Hematopoietic multipotent progenitor cell (in vitro differentiated cells): ENCODE measurements at places on chromosomes 7 and 10. TPM values are rescaled to one million over a fixed set of nuclear protein-coding genes. Genes with fewer than 3 reads are reported as not detected.

- DNase-seq: no peak
Measured at GRCh38 chr10:87532696-87533095, 28.0 kb downstream of the MINPP1 start.

GRCh38 chr10:123180101-123181090 lies 26.2 kb downstream of the BUB3 start:
- no peak for DNase-seq

GRCh38 chr10:52782554-52782953 lies 10.0 kb upstream of the MBL2 start:
- no peak for DNase-seq

- peak; percentile 88 for DNase-seq
Measured at GRCh38 chr10:48363617-48364355, 57.3 kb downstream of the MAPK8 start.

DNA sequence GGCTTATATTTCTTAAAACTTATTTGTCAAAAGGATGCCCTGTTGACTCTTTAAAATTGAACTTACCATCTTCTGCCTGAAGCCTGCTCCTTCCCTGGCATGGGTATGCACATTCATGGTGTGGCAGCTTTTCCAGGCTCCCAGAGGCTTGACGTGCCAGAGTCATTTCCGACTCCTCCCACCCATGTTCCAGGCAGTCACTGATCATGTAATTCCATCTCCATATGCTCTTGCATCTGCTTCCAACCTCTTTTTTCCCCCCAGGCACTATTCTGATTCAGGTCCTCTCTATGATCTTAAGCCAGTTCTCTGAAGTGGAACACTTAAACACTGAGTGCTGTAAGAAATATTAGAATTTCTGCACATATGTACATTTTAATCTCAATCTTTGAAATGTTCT lies 82.2 kb downstream of the CFAP58 start:
- DNase-seq: no peak

DNA sequence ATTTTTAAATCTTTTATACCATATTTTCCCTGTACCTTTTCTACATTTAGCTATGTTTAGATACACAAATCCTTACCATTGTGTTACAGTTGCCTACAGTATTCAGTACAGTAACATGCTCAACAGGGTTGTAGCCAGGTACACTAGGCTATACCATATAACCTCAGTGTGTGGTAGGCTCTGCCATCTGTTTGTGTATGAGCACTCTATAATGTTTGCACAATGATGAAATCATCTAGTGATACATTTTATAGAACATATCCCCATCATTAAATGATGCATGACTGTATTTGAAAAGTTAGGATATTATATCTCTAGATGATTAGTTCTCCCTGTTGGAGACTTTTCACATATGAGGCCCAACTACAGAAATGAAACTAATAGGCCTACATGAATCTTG lies 188.6 kb downstream of the STK31 start:
- DNase-seq: no peak

GRCh38 chr10:5895804-5896203 lies 5.8 kb downstream of the FBH1 start:
- no peak for DNase-seq

DNA sequence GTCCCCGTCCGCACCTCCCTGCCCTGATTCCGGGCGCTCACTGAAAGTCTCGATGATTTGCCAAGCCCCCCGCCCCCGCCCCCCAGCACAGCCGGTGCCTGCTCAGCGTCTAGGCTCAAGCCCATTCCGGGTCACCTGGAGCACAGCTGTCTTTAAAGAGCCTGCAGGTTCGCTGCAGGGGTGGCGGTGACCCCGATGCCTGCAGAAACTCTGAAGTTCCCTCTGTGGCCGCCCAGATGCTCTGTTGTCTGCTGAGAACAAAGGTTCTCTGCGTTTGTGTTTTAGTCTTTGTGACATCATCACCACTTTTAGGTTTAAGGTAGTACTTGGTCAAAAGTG lies 780 bp downstream of the VENTX start:
- no peak for DNase-seq

- no peak for DNase-seq
Measured at GRCh38 chr10:397321-398068, 262.2 kb downstream of the ZMYND11 start.

The USP54 gene
- 11.8 TPM for total RNA-seq

The CYP2E1 gene
- total RNA-seq: 0.81 TPM

The CTAGE6 gene
- 0.27 TPM for total RNA-seq
